ENCODE measurements at places on chromosomes 4 and X.

GRCh38 chrX:13432414-13433297 lies 112.8 kb upstream of the ATXN3L start:
- peak; percentile 72 for DNase-seq

GRCh38 chrX:140933874-140934655 lies 68.3 kb upstream of the SPANXB1 start:
- DNase-seq: no peak

DNA sequence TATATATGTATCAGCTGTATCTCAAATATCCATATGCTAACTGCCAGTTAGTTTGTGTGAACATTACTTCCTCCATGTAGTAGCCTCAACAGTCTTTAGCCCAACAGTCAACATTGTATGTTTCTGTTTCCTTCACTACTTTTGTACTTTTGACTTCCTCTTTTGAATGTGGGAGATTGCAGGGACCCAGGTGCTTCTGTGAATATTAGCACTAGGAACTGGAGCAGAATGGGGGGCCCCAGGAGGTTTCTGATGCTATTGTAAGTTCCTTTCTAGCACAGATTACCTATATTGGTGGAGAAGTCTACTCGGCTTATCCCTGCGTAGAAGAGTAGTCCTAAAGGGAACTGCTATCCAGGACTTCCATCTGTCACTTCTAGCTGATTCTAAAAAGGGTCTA lies 2.3 kb downstream of the PLAC8 start:
- DNase-seq: no peak

GRCh38 chrX:45134315-45134731 lies 66.4 kb downstream of the DIPK2B start:
- DNase-seq: peak; percentile 27

GRCh38 chr4:144646523-144647094 lies 653 bp downstream of the HHIP start:
- DNase-seq: no peak

GRCh38 chr4:123421937-123422781 lies 25.6 kb downstream of the SPRY1 start:
- DNase-seq: no peak

GRCh38 chr4:139912445-139912844 lies 241.5 kb downstream of the MAML3 start:
- DNase-seq: no peak

DNA sequence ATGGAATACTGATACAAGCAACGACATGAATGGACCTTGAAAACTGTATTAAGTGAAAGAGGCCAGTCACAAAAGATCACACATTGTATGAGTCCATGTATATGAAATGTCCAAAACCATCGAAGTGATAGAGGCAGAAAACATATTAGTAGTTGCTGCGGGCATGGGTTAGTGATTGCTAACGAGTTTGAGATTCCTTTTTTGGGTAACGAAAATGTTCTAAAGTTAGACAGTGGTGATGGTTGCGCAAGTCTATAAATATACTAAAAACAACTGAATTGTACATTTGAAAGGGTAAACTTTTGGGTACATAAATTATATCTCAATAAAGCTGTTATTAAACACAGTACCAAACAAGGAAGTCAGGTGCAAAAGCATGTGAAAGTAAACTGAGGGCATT lies 234.5 kb downstream of the FBXW7 start:
- no peak for DNase-seq

- no peak for DNase-seq
Measured at GRCh38 chr4:138967313-138967712, 48.3 kb upstream of the NOCT start.

- no peak for DNase-seq
Measured at GRCh38 chrX:74382613-74383012, 38.7 kb upstream of the SLC16A2 start.

- DNase-seq: no peak
Measured at GRCh38 chr4:159542296-159542695, 439.4 kb downstream of the RAPGEF2 start.

DNA sequence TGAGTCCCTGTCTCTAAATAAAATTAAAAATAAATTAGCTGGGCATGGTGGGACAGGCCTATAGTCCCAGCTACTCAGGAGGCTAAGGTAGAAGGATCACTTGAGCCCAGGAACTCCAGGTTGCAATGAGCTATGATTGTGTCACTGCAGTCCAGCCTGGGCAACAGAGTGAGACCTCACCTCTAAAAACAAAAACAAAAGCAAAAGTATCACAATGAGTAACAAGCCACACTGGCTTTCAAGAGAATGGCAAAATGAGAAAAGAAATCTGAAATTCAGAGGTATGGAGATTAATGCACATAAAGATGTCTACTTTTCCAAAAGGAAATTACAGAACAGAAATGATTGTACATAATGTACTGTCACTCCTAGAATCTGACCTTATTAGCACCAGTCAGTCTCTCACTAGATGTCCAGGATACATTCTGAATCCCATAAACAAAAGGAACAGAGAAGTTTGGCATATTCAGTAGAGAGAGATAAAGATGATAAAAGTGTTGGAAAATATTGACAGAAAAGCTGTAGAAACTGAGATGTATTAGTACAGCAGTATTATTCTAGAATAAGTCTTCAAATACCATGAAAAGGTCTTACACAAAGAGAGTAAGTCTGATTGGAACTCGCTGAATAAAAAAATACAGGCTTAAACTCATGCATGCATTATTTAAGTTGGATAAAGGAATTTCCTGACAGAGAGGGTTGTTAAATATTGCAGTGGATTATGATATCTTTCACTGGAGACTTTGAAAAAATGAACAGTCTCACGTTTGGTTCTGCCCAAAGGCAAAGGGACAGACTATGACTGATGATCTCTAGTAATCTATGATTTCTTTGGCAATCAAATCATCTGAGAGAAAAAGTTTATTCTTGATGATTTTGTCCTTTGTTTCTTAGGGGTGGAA lies 102.5 kb downstream of the SH3RF1 start:
- DNase-seq: no peak

- DNase-seq: no peak
Measured at GRCh38 chr4:120864969-120865368, 57.6 kb downstream of the PRDM5 start.

DNA sequence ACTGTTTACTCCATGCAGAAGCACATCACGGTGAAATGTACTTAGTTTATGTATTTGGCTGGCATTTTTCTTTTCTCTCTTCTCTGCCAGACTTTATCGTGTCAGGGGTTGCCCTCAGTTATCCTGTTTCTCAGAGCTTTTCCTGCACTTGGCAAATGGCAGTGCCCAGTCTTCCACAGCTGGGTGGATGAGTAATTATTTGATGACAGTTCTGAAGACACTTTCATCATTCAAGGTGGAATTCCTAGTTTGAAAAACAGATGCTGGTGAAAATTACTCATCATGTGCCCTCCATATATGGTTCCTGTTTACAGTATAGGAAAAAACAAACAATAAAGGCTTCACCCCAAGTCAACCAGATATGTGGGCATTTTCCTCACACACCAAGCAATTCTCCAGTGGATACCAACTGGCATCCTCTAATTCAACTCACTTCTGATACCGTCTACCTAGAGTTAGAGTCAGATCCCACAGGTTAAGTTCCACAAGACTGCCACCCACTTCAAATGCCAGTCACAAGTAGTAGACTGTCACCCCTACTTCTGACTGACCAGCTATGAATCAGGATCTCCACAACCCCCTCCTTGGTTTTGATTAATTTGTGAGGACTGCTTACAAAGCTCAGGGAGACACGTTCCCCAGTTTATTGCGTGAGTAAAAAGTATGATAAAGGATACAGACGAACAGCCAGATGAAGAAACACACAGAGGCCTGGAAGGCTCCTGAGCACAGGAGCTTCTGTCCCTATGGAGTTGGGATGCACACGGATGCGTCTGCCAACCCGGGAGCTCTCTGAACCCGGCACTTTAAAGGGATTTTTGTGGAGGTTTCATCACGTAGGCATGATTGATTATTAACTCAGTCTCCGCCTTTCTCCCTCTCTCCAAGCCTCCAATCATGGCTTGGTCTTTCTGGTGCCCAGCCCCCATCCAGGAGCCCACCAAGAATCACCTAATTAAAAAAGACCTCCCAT lies 72.9 kb downstream of the CLDN34 start:
- no peak for DNase-seq

DNA sequence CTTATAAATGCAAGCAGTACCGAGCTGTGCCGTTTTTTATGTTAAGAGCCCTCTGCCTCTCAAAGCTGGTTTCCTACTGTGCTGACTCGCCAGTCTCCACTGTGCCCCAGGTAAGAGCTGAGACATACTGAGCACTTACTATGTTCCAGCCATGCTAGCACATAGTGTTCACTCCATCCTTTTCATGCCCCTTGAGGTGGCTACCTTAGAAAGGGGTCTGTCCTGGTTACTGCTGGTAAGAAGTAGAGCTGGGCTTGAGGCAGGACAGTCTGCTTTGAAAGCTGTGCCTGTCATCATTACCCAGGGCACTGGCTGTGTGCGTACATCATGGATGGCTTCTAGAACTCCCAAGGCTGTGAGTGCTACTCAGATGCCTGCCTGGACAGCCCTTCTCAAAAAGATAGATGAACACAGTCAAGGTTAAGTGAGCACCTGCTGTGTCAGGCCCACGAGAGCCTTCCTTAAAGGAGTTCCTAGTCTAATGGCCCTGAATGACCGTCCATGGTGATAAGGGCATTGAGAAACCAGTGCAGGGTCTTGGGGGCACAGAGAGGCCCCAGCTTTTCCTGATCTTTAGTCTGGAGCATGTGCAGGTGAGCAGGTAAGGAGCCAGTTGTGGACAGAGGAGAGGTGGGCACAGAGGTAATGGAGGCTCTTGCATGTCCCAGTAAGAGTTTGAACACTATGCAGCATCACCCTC lies 1.6 kb downstream of the STK32B start:
- no peak for DNase-seq

DNA sequence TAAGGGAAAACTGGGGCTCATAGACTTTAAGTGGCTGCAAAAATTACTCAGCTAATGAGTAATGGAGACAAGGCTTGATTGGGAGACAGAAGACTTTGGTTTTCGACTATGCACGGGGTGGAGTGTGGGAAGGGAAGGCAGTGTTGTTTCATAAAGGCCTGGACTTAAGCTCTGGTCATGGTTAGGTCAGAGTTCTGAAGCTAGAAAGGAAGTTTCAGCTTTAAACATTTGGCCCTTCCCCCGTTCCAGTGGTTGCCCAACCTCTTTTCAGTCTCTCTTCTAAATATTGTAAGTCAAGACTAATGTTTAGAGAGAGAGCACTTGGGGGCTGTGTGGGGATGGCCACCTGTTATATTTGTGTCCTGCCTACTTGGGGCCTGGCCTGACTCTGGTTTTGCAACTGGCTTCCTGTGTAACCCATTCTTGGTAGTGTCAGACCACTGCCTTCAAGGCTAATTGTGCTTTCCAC lies 21.0 kb downstream of the MSN start:
- no peak for DNase-seq

DNA sequence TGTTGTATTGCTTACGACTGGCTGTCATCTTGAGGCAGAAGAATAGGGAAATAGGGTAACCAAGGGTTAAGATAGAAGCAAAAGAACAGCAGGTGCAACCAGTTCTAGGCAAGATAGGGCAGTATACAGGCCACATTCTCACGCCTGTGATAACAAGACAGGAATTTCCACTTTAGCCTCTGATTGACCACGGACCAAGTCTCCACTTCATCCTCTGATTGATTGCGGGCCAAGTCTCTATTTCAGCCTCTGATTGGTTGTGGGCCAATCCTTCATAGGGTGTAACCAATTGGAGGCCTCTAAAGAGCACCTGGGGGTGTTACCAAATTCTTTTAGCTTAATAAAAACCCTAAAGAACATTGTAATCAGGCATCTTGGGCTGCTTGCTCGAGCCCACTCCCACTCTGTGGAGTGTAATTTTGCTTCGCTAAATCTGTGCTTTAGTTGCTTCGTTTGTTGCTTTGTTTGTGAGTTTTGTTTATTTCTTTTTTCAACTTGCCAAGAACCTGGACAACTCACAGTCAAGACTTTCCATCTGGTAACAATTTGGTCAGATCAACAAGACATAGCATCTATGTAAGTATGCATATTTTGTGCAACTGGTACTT lies 8.7 kb upstream of the TBC1D9 start:
- DNase-seq: no peak

DNA sequence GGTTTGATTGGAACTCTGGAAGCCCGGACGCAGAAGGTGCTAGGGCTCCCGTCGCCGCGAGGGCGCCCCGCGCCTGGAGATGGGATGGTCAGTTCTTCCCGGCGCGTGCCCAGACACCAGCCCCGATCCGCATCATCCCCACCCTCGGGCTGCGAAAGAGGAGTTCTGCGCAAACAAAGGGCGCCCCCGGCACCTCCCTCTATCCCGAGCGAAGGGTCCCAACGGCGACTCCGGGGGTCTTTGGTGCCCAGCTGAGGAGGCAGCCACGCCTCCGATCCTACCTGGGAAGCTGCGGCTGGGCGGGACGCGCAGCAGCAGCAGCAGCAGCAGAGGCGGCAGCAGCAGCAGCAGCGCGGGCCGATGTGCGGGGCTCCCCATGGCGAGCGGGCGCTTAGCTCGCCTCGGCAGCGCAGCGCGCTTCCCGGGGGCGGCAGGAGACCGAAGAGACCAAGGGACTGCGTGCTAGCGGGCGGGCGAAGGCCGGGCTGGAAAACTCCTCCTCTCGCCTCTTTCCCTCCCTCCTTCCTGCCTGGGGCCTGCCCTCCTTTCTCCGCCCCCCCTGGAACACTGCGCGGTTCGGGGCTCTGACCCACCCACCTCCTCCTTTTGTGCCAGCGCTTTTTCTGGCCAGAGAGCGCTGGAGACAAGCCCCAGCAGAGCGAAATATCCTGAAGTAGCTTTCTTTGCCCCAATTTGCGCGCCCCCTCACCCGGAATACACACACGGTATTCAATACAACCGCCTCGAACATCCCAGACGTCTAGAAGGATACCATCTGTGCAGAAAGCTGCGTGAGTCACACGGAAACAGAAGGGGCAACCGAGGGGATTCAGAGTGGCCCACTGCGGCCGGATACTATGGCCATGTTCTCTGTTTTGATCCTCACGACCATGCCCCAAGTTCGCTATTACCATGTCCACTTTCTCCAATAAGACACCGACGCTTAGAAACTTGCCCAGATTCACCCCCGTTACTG lies at the start of gene SRPX:
TSS of gene SRPX (minus strand) at position 457 of the 976 bp plus-strand sequence. CDS start at position 378, 79 bp downstream.
- DNase-seq: peak; percentile 31

Measured in right lung (tissue), 10 donors.